ENCODE measurements at places on chromosomes 4 and X. TPM values are rescaled to one million over a fixed set of nuclear protein-coding genes. Genes with fewer than 3 reads are reported as not detected.

HMGB3 gene
- 4.4 TPM for total RNA-seq

ADH1C gene
- 2.6 TPM for total RNA-seq

GAGE12H gene
- total RNA-seq, result not detected

NEIL3 gene
- 0.57 TPM for total RNA-seq

PCDH11X gene
- 0.12 TPM for total RNA-seq

FREM3 gene
- total RNA-seq, result not detected

CSAG1 gene
- total RNA-seq, result not detected

All from gastroesophageal sphincter (tissue), 4 donors.